ENCODE measurements at places on chromosomes 3 and 15. TPM values are rescaled to one million over a fixed set of nuclear protein-coding genes. Genes with fewer than 3 reads are reported as not detected.
A peak's percentile ranks its signal among the peaks of the same experiment; 100 is the strongest.

GRCh38 chr3:126180477-126181397 is at the start of gene ALDH1L1:
Gene ALDH1L1, minus strand, starts transcription at chr3:126180586. Its CDS starts 19,607 bp downstream, at chr3:126160979.
- no peak for DNase-seq

GRCh38 chr3:67858492-67858891 is 204.1 kb upstream of the SUCLG2 start:
- DNase-seq: no peak

DNA sequence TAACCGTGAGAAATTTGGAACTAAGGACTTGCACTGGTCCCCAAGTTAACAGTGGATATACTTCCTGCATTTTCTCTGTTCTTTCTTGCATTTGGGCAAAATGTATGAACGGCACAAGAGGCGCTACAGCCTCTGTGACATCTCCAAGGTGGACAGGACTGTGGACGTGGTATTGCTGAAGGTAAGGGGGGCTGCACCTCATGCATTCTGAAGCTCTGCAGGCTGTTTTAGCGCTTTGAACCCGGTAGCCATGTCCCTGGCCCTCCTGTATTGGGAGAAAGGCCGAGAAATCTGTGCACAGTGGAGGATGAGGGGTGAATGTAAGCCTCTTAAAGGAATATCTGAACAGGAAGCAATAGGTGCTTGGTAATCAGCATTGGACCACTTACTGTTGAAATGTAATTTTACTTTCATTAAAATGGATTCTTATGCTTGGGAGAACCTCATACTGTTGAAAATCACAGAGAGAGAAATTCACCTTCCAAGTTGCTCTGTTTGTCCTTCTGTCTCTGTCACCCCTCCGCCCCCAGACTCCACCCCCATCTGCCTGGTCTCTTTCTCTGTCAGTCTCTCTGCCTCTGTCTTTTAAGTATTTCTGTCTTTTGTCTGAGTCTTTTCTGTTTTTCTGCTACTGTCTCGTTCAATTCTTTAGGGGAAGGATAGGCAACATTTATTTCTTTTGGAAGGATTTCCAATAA is 174.6 kb downstream of the KLHL25 start:
- DNase-seq: peak; percentile 30

- DNase-seq: no peak
Observed at GRCh38 chr3:104933972-104934371, 432.7 kb upstream of the ALCAM start.

- DNase-seq: no peak
Observed at GRCh38 chr3:56974247-56974930, 86.1 kb upstream of the SPATA12 start.

DNA sequence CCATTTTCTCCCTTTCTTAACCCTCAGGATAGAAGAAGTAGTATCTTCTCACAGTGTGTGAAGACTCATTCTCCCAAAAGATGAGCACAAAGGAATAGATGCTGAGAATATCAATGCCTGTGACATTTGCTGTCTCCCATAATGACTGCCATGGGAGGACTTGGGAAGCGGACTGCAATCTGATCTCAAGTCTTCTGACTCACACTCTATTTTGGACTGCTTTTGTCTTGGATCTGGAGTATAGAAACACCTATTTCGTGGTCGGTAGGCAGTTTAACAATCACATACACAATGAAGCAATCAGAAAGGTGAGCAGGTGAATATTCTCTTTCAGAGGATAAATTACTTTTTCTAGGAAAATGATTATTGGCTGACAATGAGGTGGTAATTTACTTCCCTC is 852.0 kb downstream of the FHIT start:
- no peak for DNase-seq

Gene XYLB
- 0.37 TPM for polyA plus RNA-seq

DNA sequence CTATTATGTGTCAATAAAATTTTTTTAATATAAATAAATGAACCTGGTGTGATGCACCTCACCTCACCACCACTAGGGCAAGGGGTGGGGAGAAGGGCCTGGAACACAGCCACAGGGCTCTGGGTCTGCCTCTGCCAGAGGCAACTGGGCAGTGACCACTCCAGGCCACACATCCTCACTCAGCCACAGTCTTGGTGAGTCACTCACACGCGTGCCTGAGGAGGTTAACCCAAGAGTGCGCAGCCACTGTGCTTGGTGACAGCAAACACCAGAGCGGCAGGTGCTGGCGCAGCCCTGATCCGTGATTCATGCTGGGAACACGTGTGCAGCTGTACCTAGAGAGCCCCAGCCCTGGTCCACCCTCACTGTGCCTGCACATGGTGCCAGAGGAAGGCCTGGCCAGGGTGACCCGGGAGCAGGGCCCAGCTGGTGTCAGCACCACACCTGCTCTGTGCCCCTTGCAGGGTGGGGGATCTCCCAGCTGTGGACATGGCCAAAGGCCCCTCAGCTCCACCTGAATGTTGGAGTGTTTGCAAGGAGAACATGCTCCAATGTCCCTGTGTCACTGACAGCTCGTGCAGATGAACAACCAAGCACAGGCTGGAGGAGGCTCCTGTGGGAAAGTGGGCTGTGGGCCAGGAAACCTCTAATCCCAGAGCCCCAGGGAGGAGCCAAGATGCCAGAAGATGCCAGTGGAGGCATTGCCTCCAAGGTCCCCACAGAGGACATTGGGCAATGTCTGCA is 2.1 kb downstream of the SLC41A3 start:
- no peak for DNase-seq

DNA sequence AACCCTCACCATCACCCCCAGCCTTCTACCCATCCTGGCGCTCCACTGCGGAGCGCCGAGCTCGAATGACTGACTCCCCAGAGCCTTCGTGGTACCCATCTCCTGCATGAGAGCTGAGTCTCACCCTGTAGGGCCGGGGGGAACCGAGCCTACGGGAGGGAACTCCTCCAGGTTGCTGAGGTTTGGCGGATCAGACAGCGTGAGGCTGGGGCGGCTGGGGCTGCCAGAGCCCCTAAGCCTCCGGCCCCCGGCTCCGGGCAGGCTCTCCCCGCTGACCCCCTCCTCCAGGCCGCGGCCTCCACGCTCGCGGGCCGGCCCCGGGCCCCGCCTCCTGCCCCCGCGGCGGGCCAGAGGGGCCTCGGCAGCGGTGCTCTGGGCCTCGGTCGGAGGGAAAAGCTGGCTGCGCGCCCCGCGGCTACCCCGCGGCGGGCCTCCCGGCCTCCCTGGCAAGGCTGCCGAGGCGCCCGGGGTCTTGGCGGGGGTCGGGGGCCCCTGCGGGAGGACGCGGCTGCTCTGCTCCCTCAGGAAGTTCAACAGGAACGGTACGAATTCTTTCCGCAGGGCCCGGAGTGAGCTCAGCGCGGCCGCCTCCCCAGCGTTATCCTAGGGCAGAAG is 643 bp downstream of the CDAN1 start:
- DNase-seq: peak; percentile 25

Gene DUOXA2
- polyA plus RNA-seq: not detected
